Stimulated activated CD8-positive, alpha-beta memory T cell treated with anti-CD3 and anti-CD28 coated beads, Interleukin-15, amount 100 ng/mL, for 24 hours (primary cell): ENCODE measurements at places on chromosomes 16 and 17.
A peak's percentile ranks its signal among the peaks of the same experiment; 100 is the strongest.

GRCh38 chr16:23504453-23505179, 5.7 kb downstream of the GGA2 start:
- DNase-seq = peak; percentile 35

GRCh38 chr16:66728117-66728787, 23.2 kb downstream of the DYNC1LI2 start:
- no peak for DNase-seq

- DNase-seq = no peak
These were observed 81.5 kb upstream of the TRAP1 start for GRCh38 chr16:3798838-3799237.

- DNase-seq = no peak
These were observed 63.0 kb upstream of the CLEC18A start for GRCh38 chr16:69888005-69888590.

DNA sequence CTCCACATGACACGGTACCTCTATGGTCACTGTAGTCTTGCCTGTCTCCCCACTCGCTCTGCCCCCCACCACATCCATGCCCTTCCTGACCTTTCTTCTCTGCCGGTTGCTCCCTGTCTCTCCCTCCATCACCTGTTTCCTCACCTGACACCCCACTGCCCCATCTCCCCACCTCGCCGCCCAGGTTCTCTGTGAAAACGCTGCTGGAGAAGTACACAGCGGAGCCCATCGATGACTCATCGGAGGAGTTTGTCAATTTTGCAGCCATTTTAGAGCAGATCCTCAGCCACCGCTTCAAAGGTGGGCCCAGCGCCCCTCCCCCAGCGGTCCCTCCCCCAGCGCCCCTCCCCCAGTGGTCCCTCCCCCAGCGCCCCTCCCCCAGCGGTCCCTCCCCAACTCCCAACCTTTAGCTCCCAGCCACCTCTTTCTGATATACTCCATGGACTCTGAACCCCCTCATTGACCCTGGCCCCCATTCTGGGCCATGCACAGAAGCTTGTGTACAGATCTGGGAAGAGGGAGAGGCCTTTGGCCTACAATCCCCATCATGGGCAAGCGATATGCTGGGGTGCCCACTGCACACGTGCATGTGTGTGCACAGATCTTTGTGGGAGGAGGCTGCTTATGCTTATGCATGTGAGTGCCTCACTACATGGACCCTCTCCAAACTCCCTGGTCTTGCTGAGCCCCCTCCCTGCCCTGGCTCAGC, 4.1 kb downstream of the RUNDC3A start:
- no peak for DNase-seq

GRCh38 chr16:11233727-11234376, 22.2 kb downstream of the SOCS1 start:
- peak; percentile 41 for DNase-seq

DNA sequence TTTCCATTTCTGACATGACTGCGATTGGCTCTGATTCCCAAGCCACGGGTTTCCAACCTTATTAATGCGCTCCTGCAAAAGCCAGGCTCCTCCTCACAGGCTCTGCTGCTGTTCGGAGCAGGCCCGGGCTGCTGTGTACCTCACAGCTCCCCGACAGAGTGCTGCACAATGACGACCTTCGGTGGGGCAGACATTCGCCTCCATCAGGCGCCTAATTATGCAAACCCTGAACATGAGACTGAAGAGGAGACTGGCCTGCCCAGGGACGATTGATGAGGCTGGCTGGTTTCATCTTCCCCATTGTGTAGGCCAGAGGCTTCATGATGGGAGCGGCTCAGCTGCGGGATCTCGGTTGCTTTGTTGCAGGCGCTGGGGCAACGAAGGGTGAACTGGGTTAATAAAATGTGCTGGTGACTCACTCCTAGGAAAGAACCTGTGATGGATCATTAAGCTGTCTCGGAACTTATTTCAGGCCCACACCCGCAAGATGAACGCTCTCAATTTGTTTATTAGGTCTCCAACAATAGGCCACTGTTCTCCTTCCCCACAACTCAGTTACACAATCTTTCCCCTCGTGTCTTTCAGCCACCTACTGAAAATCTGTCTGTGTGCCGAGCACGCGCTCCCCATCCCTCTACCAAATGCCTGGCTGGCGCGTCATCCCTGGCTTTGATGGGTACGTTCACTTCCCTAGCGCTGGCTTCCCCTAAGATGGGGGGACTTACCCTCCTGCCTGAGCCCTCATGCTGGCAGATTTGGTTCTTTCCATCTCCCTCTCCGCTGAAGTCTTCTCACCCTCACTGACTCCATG, 27.2 kb upstream of the TOB1 start:
- no peak for DNase-seq

DNA sequence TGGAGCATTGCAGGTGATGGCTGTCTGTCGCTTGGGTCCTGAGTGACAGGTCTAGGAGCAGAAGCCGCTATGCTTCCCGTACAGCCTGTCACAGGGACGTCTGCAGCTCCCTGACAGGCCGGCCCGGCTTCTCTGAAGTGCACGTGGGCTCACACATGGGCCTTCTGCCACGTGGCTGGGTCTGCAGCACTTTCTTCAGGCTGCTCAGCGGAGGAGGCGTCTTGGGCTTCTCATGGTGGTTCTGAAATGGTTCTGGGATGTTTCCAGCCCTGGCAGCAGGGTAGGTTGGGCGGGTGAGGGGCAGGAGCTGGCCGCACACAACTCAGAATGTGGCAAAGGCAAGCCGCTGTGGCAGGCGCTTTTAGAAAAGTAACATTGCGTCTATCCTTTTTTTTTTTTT, 80.3 kb upstream of the ZNF750 start:
- DNase-seq = no peak

GRCh38 chr16:83797013-83797412, 10.8 kb upstream of the HSBP1 start:
- DNase-seq = no peak

GRCh38 chr17:70552230-70552981, 383.1 kb downstream of the KCNJ2 start:
- no peak for DNase-seq
